NCI-H69 (cell line): ENCODE measurements at places on chromosomes 5 and 9.

DNA sequence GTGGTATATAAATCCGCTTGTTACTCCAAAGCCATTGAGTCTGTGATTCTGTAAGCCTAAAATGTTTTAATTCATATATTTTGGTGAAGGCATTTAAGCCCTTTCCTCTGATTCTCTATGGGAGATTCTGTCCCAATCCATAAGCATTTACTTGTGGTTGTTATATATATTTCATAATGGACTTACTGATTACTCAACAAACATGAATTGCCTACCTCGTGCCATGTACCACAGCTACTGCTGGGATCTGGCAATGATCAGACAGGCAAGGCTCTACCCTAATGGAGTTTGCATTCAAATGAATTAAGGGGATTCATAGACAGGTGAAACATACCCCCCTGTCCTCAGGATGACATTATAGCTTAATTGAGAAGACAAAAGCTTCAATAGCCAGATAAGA, 54.5 kb downstream of the C9orf152 start:
- no peak for DNase-seq

DNA sequence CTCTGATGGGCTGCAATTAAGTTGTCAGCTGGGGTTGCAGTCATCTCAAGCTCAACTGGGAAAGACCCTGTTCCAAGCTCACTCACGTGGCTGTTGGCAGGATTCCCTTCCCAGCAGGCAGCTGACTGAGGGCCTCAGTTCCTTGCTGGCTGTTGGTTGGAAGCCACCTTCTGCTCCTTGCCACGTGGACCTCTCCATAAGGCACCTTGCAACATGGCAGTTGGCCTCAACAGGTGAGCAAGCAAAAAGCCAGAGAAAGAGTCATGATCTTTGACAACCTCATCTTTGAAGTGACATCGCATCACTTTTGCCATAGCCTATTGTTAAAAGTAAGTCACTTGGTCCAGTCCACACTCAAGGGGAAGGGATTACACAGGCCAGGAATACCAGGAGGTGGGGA, 17.8 kb upstream of the PRELID2 start:
- peak; percentile 92 for DNase-seq

DNA sequence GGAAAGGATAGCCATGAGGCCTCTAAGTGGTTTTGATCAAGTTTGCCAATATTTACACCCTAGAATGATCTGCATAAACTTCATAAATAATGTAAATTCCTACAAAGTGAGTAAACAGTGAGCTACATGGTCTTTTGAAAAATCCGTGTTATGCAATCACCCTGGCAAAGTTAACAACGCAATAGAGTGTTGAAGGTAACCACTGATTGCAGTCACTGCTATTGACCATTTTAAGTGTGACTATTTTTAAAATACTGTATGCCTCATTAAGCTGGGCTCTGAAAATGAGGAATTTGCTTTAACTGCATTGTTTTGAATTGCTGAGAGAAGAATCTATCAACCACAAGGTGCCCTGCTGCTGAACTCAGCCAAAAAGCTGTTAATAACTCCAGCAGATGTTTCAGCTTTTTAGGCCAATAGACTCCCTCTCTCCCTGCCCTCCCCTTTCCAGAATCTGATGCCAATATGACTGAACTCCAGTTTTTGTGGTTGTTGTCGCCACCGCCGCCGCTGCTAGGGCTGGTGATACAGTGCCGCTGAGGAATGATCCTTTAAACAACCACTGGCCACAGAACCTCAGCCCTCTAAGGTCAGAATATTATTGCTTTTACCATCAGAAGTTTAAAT, 35.3 kb upstream of the SMARCA2 start:
- no peak for DNase-seq

- DNase-seq: no peak
Measured at GRCh38 chr9:97848480-97849237, 4.4 kb upstream of the FOXE1 start.

DNA sequence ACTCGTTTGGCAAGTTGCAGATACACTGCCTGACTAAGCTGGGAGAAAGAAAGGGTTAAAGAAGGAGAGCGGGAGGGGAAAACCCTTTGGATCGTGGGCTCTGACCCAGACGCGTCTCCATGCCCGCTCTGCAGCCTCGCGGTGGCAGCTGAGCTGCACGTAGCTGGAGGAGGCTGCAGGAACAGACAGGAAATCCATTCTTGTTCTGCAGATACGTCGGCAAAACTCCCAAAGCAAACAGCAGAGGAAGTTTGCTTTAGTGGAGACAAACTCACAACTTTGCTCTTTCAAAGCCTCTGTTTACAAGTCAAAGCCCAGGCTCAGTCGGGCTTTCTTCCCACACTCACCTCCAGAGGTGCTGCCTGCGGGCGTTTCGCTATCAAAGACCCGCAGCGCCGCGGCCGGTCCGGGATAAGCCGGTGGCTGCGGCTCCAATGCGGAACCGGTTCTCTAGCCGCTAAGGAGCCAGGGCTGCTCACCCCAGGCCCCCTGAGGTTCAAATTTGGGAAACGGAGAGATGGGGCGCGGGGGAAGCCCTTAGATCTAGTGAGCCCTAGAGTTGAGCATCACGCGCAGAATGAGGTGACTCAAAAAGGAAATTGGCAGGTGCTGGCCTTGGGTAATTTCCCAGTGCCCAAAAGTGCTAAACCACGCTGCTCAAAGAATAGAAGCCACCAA, 60.7 kb downstream of the MAT2B start:
- peak; percentile 90 for DNase-seq

- no peak for DNase-seq
Measured at GRCh38 chr9:30851600-30851999, 1532.8 kb upstream of the ACO1 start.
